ENCODE measurements at places on chromosomes 13 and 19.

DNA sequence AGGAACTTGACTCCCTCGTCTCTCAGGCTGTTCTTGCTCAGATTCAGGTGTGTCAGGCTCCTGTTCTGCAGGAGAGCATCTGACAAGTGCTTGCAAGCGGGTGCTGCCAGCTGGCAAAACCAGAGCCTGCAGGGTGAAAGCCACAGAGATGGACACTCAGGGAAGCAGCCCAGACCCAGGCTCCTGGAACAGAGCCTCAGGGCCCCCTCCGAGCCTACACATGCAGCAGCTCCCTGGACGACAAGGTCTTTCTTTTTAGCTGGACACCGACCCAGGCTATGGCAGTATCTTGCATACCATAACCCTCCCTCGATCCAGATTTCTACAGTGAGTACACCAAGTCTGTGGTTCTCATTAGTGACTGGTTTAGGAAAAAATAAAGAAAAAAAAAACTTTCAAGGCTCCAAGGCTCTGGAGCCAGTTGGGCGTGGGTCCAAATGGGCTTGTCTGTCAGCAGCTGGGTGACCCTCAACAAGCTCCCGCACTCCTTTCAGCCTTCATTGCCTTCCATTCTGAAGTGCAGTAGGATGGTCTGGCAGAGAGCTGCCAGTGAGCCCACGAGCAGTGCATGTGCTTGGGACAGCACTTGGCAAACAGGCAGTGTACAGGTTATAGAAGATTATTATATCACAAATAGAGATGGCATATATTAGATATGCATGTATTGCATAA, 29.9 kb downstream of the NLRP13 start:
- DNase-seq = no peak

DNA sequence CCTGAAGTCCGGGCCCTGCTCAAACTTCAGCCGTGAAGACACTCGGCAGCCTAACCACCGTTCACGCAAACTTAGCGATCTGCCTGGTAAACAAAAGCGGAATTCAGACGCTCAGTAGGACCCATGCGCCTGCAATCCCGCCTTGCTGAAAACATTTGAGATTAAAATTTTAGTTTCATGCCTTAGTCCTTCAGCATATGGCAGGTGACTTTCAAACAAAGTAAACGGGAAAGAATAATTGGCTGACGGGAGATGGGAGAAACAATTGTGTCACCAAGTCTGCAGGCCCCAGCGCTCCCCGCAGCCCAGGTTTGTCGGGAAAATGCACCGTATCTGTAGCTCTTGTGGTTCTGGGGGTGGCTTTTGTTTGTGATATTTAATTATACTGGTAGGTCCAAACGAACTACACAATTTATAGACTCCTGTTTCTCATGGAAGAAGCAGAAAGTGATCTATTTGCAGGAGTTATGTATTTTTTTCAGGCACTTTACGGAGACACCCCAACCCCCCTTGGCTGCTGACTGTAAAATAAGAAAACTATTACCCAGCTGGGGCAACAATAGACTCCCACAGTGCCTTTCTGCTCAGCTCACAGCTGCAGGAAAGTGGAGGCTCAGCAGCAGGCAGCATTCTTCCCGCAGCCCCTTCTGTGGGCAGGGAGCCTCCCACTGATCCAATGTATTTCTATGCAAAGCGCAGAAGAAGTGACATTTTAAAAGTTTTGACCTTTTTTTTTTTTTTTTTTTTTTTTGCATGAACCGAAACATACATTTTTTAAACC, 94.8 kb downstream of the SOX1 start:
- no peak for DNase-seq

DNA sequence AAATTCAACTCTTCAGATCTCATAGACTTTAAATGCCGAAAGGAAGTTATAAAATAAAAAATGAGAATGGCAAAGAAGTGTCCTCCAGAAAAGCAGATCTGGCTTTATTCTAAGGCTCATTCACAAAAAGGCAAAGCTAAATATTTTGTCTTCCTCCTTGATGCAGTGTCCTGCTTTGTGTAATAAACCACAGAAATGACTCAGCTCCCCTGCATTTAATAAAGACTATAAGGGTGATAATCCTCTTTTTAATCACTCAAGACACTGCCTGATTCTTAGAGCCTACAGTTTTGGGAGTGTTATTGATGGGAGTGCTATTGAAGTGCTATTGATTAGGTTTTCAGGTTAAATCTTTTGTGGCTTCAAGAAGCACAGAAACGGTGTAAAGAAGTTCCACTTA, 482.0 kb downstream of the PCDH20 start:
- DNase-seq = no peak

GRCh38 chr13:87302034-87302433, 369.1 kb upstream of the SLITRK5 start:
- no peak for DNase-seq

DNA sequence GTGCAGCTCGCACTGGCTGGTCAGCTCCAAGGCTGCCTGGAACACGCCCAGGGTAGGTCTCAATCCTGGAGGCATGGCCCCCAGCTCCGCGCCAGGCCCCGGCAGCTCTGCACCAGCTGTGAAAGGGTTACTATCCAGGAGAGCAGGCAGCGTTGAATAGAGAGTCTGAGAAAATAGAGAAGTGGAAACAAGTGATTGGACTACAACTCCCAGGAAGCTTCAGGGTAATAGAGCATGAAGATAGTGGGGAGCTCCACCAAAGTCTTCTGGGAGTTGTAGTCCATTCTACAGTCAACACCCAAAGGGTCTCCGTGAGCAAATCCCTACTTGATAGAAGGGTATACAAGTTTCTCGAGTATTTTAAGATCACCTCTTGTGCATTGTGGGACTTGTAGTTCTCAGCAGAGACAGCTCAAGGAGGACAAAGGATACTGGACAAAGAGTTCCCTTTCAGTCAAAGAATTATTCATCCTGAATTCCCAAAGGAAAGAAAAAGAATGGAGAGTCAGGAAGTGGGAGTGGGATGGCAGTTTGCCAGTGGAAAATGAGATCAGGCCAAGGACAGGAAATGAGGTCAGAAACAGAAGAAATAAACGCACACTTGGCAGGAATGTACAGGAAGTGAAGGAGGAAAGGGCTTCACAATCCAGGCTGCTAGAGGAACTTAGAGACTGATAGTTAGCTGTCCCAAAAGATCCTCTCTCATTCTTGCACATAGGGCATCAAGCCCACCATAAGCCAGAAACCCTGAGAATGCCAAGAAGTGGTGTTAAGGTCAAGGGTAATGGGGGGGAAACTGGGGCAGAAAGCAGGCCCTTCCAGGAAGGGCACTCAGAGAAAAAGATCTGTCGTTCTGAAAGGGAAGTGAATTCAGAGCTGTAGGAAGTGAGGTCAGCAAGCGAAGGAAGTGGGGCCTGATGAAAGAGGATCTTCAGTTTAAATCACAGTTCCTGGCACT, 5.5 kb upstream of the MAMSTR start:
- no peak for DNase-seq
